SJCRH30 (cell line): ENCODE measurements at places on chromosomes 11 and 22. TPM values are rescaled to one million over a fixed set of nuclear protein-coding genes. Genes with fewer than 3 reads are reported as not detected.

- no peak overlapping the region for H3K4me3 ChIP-seq
- 0 out of 2 replicates have a peak, but pooled peaks cover 4% of the 10 kb centered on the region for H3K27me3 ChIP-seq
- no peaks in the 10 kb centered on the region for H3K36me3 ChIP-seq
- DNase-seq: no peak
- peaks cover 18% of the 10 kb centered on the region for H3K4me1 ChIP-seq
Measured at GRCh38 chr11:70109903-70110302, 31.8 kb downstream of the ANO1 start.

The ACRV1 gene
- 0.08 and 0.14 TPM in 2 replicates for total RNA-seq

GRCh38 chr22:45564349-45565030, 61.8 kb downstream of the FBLN1 start:
- H3K36me3 ChIP-seq: no peaks in the 10 kb centered on the region
- H3K4me1 ChIP-seq: no peaks in the 10 kb centered on the region
- H3K4me3 ChIP-seq: no peak overlapping the region
- no peak for DNase-seq

The KIF18A gene
- total RNA-seq: 34.1 and 45.0 TPM in 2 replicates

The SPDYC gene
- 0.18 TPM in 1 of 2 replicates, not detected in the other for total RNA-seq

- peak overlapping the region; percentile 34 for H3K27ac ChIP-seq
- peak; percentile 66 for DNase-seq
- no peaks in the 10 kb centered on the region for H3K36me3 ChIP-seq
- H3K27me3 ChIP-seq: no peaks in the 10 kb centered on the region
- H3K4me3 ChIP-seq: peak overlapping the region; percentile 33
Measured at GRCh38 chr11:788953-789940, 643 bp downstream of the CEND1 start.

DNA sequence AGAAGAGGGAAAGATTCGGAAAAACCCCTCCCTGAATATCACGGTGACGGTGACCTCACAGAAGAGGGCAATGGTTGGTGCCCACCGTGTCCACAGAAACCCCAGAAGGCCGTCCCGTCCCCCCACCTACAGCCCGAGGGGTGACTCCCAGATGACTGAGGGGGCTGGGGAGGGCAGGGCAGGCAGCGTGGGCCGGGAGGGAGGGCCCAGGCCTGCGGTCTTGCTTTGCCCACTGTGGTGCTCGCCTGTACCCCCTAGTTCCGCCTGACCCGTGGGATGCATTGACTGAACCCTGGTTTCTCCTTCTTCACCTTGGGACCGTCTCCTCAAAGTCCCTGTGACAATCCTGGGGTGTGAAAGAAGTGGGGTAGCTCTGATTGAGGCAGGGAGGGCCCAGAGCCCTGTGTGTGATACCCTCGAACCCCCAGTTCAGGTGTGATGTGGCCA, 526.7 kb downstream of the BRD1 start:
- H3K27me3 ChIP-seq: peaks cover 68% of the 10 kb centered on the region
- H3K4me3 ChIP-seq: no peak overlapping the region
- DNase-seq: no peak
- no peak overlapping the region for H3K27ac ChIP-seq
- no peaks in the 10 kb centered on the region for H3K4me1 ChIP-seq

DNA sequence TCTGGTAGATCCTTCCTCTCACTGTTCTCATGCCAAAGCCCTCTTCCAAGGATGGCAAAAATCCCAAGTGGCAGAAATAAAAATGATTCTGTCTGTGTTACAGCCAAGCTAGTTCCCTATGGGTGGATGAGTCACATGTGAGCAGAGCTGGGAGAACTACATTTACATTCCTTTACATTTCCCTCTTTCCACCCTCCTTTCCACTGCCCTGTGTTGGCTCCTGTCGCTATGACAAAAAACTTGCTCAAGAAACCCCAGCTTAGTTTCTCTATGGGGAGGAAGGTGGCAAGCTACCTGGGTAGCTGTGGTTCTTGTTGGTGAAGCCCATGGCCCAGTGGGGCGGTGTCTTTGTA, 10.2 kb upstream of the DDB2 start:
- 0 out of 2 replicates have a peak, but pooled peaks cover 2% of the 10 kb centered on the region for H3K4me1 ChIP-seq
- H3K4me3 ChIP-seq: no peak overlapping the region
- H3K36me3 ChIP-seq: no peaks in the 10 kb centered on the region
- no peak for DNase-seq
- H3K27ac ChIP-seq: no peak overlapping the region
- H3K27me3 ChIP-seq: no peaks in the 10 kb centered on the region

DNA sequence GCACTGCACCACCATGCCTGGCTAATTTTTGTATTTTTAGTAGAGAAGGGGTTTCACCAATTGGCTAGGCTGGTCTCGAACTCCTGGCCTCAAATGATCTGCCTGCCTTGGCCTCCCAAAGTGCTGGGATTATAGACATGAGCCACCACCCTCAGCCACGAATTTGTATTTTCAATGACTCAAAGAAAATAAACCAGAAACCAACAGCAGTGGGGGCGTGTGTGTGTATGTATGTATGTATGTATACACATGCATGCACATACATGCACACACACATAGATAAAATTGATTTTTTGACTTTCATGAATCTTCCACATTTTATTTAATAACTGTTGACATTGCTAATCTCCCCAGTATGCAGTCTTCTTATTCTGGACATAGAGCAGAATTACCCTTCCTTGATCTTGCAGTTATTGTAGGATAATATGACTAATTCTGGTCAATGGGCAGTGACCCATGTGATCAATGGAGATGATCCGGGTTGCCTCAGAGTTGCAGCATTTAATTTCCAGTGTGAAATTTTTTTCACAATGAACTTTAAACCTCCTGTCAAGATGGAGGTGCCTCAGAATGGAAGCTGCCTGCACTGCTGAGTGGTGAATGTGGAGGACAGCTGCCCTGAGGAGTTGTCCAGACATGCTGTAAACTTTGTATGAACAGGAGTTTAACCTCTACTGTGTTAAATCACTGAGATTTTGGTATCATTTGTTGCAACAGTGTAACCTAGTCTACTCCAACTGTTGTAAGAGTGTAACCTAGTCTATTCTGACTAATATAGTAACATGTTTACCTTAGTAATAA, 12.8 kb upstream of the PTPN5 start:
- H3K4me1 ChIP-seq: no peaks in the 10 kb centered on the region
- no peak overlapping the region for H3K27ac ChIP-seq
- H3K4me3 ChIP-seq: no peak overlapping the region
- H3K36me3 ChIP-seq: no peaks in the 10 kb centered on the region

DNA sequence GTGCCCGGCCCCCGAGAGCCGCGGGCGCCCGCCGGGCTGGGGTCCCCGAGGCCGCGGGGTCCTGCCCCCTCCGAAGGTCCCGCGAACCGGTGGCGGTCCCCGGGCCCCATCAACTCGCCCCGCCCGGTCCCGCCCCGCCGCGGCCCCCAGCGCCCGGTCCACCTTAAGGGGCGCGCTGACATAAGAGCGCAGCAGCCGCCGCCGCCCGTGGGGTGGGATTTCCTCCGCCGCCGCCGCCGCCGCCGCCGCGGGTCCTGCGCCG, at the start of gene ZDHHC8:
ZDHHC8 (plus strand) TSS at position 208 of the 262 bp plus-strand sequence. CDS start 144 bp downstream, outside the sequence.
- no peaks in the 10 kb centered on the region for H3K27me3 ChIP-seq
- H3K4me3 ChIP-seq: peak within 1 kb of the TSS; percentile 70
- no peak for DNase-seq

DNA sequence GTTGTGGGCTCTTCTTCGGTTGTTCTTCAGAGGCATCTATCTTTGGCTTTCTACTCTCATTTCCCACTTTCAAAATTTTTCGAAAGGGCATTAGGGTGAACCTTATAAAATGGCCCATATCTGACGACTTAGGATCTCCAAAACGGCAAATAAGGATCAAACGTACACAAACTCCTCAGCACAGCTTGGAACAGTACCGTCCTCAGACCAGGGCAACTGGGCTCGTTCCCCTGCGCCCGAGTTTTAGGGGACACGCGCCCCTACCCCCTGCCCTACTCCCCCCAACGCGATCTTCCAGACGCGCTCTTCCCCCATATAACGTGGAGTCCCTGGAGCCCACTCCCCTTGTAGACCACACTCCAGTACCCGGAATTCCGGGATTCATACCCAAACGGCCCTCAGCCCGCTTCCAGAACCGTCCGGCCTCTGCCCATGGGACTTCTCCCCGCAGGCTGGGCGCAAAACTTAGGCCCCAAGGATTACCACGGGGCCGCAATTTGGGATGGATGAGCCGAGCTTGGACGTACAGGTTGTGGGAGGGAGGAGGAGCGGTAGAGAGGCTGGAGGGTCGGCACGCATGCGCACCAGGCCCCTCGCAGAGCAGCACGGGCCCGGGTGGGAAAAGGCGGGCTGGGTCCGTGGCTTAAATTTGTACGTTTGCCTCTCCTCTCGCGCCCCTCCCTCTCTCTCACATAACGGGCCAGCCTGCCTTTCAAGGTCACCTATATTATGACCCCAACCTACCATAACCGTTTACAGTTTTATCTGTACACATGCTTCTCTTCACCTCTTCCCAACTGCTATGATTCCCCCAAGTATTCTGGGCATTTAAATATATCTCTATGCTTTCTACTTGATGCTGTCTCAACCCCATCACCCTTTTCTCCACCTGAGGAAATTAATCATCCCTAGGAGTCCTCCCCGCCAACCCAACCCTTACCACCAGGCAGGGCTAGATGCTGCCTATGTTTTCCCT, 3.4 kb downstream of the CCDC89 start:
- H3K27ac ChIP-seq: peak overlapping the region; percentile 34
- H3K27me3 ChIP-seq: no peaks in the 10 kb centered on the region
- DNase-seq: peak; percentile 79

GRCh38 chr11:132116516-132116915, 746.1 kb downstream of the NTM start:
- no peaks in the 10 kb centered on the region for H3K36me3 ChIP-seq
- H3K4me3 ChIP-seq: no peak overlapping the region
- DNase-seq: no peak

- H3K4me1 ChIP-seq: peaks cover 31% of the 10 kb centered on the region
- H3K36me3 ChIP-seq: peaks cover 13% of the 10 kb centered on the region
- H3K27me3 ChIP-seq: no peaks in the 10 kb centered on the region
Measured at GRCh38 chr11:126311401-126312291, 7.8 kb downstream of the DCPS start.

GRCh38 chr22:35397095-35397904, 2.6 kb upstream of the MCM5 start:
- no peak overlapping the region; the same call in 1 of the 2 replicates for H3K4me3 ChIP-seq
- no peaks in the 10 kb centered on the region for H3K36me3 ChIP-seq
- peak; percentile 52 for DNase-seq
- peaks cover 15% of the 10 kb centered on the region; the same call in 1 of the 2 replicates for H3K4me1 ChIP-seq
- H3K27me3 ChIP-seq: no peaks in the 10 kb centered on the region

- H3K4me3 ChIP-seq: no peak overlapping the region
- H3K4me1 ChIP-seq: no peaks in the 10 kb centered on the region
- DNase-seq: no peak
- no peak overlapping the region for H3K27ac ChIP-seq
Measured at GRCh38 chr11:88277349-88277915, 60.1 kb downstream of the CTSC start.

DNA sequence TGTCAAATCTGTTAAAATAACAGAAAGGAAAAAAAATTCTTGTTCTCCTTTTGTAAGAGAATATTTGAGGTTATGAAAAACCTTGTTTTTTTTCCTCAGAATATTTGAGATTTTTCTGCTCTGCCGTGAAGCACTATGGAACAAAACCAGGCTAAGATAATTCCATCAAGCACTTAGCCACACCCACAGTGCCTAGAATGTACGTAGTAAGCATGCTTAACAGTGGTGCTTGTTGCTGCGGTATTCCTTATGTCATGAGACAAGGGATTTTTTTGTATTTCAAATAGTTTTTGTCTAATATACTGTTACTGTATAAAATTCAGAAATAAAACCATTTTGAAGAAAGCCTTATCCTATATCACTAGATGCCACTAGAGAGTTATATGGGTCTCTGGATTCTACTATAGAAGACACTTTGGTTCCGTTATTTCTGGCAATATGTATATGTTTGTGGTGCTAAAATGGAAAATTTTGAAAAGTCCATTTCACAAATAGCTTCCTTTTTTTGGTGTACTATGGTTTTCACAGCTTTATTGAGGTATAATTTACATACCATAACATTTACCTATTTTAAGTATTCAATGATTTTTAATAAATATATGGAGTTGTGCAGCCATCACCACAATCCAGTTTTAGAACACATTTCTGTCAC, 23.7 kb downstream of the PDHX start:
- H3K27ac ChIP-seq: no peak overlapping the region
- no peak for DNase-seq
- H3K27me3 ChIP-seq: no peaks in the 10 kb centered on the region
- H3K4me1 ChIP-seq: no peaks in the 10 kb centered on the region
- H3K36me3 ChIP-seq: peaks cover 7% of the 10 kb centered on the region; the same call in 1 of the 2 replicates

DNA sequence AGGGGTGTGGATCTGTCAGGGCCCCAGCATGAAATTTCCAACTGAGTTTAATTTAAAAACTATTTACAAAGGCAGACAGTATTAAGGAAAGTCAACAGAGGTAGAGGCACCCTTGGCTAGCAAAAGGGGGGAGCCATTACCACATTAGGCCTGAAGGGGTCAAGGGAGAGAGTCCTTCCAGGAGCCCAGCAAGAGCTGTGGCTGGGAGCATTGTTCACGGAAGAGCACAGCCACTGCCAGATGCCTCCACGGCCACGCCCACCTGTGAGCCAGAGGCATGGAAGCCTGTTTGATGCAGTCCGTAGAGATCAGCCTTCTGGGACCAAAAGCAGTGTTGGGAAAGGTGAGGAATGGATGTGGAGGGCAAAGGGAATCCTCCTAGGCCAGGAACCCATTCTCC, 102.6 kb downstream of the GALNT18 start:
- H3K4me3 ChIP-seq: no peak overlapping the region
- H3K36me3 ChIP-seq: no peaks in the 10 kb centered on the region
- DNase-seq: no peak
- no peak overlapping the region for H3K27ac ChIP-seq
- peaks cover 24% of the 10 kb centered on the region for H3K4me1 ChIP-seq

The SLC22A9 gene
- not detected in 2 replicates for total RNA-seq
